ENCODE measurements at places on chromosomes 2 and 18.
A peak's percentile ranks its signal among the peaks of the same experiment; 100 is the strongest.

GRCh38 chr18:23279931-23280330 is 144.6 kb downstream of the CABLES1 start:
- no peak for DNase-seq

- DNase-seq, result no peak
Measured at GRCh38 chr2:135840601-135841000, 3.6 kb upstream of the LCT start.

GRCh38 chr18:54883816-54884604 is 55.7 kb downstream of the RAB27B start:
- DNase-seq, result peak; percentile 31

DNA sequence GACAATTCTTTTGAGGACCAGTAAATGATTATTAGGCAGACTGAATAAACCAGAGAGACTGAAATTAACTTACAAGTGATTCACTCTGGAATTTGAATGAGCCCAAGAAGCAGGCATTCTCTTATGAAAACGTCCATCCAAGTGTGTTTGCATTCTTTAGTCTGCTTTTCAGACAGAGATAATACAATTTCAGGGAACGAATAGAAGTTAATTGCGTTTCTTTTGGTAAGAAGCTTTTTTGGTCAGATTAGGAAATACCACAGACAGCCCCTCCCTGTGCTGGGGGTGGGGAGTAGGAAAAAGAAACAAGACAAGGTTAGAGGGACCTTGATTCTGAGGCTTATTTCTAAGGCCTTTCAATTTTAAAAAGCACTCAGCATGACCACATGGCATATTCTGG is 874.4 kb downstream of the SUCLG1 start:
- DNase-seq, result peak; percentile 87

- DNase-seq, result peak; percentile 55
Measured at GRCh38 chr2:142874293-142874814, 3.1 kb upstream of the KYNU start.

DNA sequence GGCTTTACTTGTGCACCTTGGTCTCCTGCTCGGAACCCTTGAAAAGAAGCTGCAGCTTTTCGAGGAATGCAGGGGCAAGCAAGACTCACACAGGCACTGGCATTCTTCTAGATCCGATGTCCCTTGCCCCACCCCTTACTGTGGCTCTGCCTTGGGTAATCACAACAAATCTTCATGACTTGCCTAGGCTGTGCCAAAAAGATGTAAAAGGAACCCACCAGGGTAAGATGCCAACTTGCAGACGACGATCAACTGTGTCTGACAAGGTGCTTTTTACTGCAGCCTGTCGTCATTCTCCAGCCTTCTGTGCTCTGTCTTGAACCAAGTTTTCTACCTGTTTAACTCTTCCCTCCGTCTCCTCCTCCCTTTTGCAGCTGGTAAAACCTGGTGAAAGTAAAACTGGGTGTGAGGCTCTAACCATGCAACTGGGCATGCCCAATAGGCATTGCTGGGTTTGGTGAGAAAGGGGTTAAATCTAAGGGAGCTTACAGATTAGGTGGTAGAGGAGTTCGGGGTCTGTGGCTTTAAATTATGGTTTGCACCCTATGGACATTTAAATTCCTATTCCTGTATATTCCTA is 909 bp upstream of the NRXN1 start:
- no peak for DNase-seq
